ENCODE measurements at places on chromosomes 5 and 9.

- DNase-seq, result no peak
These were observed 106.6 kb downstream of the COL23A1 start for GRCh38 chr5:178483620-178484019.

GRCh38 chr5:97046270-97046982 is 96.0 kb downstream of the LIX1 start:
- peak; percentile 5 for DNase-seq

DNA sequence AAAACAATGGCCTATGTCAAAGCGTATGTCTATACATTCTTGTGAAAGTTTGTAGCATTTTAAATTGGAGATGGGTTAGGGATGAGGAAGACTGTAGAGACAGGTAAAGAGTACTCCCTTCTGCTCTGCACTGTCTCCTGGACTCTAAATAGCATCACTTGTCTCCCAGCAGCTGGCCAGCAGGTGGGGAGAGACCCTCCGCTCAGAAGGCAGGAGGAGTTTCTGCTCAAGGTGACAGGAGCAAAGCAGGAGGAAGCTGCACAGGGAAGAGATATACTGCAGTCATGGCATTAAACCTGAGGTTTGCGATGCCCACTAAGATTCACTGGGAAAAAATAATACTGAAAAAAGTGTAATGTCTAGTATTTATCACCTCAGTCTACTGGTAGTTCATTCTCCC is 10.7 kb upstream of the ASTN2 start:
- DNase-seq, result no peak

- DNase-seq, result no peak
These were observed 4.2 kb downstream of the PRR7 start for GRCh38 chr5:177450667-177451424.

GRCh38 chr5:66830636-66831035 is 234.4 kb downstream of the MAST4 start:
- peak; percentile 11 for DNase-seq

- DNase-seq, result peak; percentile 93
These were observed 287.0 kb downstream of the GAS1 start for GRCh38 chr9:86660146-86660943.

DNA sequence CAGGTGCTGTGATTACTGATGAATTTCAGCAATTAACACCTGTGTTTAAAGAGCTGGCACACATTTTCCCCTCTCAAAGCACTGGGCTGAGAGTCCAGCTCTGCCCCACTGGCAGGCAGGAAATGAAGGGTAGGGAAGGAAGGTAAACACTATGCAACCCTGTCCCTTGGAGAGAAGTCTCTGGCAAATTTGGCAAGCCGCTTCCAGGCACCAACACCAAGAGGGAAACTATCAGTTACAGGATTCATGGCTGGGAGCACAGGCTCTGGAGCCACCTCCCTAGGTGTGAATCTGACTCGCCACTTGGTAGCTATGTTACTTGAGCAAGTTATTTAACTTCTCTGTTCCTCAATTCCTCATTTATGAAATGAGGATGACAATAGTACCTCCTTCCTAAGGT is 3.3 kb downstream of the ANKS6 start:
- DNase-seq, result no peak

DNA sequence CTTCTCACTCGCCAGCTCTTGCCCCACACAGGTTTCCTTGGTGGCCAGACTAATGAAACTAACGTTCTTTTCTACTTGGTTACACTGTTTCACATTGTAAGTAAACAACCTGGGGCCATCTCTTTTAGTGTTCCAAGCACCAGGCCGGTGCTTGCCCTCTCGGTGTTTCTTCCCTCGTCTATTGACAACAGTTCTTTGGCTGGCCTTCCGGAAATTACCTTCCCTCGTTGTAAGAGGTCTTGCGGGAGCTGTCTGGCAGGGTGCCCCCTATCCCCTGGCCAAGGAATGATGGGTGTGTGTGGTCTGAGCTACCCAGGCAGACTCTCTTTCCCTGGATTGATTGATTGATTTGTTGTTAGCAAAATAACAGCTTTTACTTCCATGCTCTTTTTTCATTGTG is 918 bp upstream of the MYMK start:
- DNase-seq, result no peak

GRCh38 chr5:100772006-100772405 is 131.1 kb downstream of the ST8SIA4 start:
- no peak for DNase-seq

- DNase-seq, result peak; percentile 94
These were observed 233.6 kb downstream of the ACTL7B start for GRCh38 chr9:108621991-108622855.

DNA sequence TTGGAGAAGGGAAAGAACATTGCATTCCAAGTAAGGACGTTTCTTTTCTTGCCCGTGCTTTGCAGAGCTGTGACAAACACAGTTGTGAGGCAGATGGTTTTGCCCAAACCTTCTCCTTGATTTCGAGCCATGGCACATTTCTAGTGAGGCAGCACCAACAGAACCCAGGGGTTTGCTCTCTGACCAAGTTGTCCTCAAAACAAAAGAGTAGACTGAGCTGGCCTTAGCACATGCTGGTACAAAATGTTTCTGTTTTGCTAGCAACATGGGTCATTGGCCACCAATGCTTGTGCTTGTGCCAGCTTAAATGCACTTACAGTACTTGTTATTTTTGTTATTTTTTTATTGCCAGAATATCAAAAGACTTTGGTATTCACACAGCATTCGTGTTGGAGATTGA is 328.8 kb downstream of the GADD45G start:
- no peak for DNase-seq

DNA sequence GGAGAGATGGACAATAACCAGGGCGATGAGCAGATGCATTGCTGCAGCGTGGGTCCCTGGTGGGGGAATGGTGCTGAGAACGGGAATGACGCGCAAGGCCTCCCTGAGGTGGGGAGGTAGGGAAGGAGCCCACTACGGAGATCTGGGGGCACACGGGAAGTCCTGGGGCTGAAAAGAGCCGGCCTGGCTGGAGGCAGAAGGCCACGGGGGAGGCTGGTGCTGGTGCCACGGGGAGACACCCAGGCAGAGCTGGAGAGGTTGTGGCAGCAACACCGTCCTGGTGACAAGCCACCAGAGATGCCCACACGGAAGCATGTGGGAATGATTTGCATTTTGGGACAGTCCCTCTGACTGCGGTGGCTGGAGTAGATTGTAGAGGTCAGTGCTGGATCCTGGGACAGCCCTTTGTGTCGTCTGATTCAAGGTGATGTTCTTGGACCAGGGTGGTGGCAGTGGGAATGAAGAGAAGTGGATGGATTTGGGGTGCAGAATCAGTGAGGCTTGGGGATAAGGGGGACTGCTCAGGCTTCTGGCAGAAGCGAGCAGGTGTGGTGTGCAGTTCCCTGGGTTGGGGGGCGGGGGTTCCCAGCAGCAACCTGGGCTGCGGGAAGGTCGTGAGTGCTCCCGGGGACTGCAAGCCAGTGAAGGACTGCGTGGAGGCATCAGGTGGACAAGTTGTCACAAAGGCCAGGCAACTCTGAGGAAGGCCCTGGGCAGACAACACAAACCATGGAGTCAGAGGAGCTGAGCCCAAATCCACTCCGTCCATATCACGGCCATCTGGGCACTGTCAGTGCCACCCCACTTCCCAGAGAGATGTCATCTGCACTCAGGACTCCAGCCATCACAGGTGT is 25.2 kb upstream of the CNOT6 start:
- DNase-seq, result no peak

- no peak for DNase-seq
These were observed 47.8 kb downstream of the RNF145 start for GRCh38 chr5:159161361-159162214.

DNA sequence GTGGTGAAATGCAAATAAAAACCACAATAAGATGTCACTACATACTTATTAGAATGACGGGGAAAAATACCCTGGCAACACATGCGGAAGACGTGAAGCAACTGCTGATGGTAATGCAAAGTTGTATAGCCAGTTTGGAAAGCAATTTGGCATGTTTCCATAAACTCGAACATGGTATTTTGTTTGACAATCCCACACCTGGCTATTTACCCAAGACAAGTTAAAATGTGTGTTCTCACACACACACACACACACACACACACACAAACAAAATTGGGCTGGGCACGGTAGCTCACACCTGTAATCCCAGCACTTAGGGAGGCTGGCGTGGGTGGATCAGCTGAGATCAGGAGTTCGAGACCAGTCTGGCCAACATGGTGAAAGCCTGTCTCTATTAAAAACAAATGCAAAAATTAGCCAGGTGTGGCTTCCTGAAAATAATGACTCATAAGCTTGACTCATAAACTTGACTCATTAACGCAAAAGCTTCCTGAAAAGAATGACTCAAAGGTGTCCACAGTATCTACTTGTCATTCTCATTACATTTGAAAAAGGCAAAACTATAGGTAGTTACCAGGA is 456.5 kb downstream of the CDH18 start:
- peak; percentile 4 for DNase-seq

DNA sequence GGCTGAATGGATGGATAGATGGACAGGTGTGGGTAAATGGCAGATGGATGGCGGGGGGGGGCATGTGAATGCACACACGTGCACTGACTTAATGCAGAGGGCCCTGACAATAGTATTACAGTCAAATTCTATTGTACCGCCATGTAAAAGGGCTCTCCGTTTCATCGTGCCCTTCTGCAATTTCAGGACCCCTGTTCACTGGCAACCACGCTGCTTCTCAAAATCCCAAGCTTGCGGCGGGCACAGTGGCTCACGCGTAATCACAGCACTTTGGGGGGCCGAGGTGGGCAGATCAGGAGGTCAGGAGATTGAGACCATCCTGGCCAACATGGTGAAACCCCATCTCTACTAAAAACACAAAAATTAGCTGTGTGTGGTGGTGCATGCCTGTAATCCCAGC is 211.4 kb downstream of the BNC2 start:
- no peak for DNase-seq

GRCh38 chr9:113427629-113428028 is 17.1 kb downstream of the C9orf43 start:
- peak; percentile 46 for DNase-seq
